Stimulated activated CD8-positive, alpha-beta memory T cell treated with anti-CD3 and anti-CD28 coated beads, Interleukin-2, amount 100 ng/mL, for 1 hour (primary cell): ENCODE measurements at places on chromosomes 6 and 20.

DNA sequence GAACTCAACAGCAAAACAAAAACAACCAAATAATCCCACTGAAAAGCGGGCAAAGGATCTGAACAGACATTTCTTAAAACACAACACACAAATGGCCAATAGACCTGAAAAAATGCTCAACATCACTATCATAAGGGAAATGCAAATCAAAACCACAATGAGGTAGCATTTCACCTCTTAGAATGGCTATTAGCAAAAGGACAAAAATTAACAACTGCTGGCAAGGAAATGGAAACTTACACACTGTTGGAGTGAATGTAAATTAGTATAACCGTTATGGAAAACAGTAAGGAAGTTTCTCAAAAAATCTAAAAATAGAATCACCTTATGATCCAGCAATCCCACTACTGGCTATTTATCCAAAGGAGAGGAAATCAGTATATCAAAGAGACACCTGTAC lies 20.9 kb downstream of the FAM8A1 start:
- DNase-seq = no peak

GRCh38 chr20:44176833-44177534 lies 10.0 kb downstream of the JPH2 start:
- no peak for DNase-seq

GRCh38 chr6:10390495-10391298 lies 24.2 kb downstream of the TFAP2A start:
- no peak for DNase-seq

DNA sequence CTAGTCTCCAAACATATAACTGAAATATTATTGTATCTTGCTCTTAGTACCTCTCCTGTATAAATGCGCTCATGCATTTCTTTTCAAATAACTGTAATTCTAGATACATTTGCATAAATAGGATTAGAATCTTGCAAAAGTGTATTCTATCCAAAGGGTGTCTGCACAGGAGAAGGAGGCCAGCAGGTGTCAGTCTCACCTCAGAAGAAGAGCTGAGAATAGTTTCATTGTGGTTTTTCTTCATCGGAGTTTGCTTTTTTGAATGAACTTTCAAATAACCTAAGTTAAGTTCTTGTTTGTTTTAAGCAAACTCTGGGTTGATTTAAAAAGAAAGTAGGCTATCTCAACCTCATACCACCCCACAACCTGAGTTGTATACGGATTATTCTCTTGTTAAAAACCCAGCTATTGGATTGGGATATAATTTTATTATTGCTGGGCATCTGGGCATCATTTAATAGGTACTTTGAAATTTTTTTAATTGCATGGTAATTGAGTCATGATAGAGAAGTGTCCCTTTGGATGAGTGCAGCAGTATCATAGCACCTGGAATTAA lies 125.0 kb upstream of the MLIP start:
- DNase-seq = no peak
